ENCODE measurements at places on chromosomes 1 and 21. TPM values are rescaled to one million over a fixed set of nuclear protein-coding genes. Genes with fewer than 3 reads are reported as not detected.

DNA sequence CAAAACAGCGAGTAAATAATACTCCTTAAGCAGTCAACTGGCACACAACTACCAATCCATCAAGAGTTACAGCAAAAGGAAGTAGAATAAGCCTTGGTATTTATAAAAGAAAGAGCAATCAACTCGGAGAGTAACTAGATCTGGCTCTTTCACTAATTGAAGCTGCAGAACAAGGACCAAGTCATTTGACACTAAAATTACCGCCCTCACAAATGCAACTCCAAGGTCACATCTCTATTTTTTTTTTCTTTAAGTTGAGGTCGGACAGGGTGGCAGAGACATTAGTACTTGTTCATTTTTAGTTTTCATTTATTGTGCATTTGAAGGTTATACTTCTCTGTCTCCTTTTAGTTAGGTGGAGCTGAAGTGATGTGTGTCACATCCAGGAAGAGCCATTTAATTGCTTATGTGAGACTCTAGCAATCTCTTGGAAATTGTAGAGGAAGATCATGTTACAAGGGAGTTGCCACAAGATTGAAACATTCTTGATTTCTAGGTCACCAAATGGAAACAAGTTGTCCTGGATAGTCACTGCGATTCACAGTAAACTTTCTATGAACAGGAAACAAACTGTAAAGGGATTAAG, 138.1 kb upstream of the ADAMTS5 start:
- DNase-seq = peak; percentile 52

DNA sequence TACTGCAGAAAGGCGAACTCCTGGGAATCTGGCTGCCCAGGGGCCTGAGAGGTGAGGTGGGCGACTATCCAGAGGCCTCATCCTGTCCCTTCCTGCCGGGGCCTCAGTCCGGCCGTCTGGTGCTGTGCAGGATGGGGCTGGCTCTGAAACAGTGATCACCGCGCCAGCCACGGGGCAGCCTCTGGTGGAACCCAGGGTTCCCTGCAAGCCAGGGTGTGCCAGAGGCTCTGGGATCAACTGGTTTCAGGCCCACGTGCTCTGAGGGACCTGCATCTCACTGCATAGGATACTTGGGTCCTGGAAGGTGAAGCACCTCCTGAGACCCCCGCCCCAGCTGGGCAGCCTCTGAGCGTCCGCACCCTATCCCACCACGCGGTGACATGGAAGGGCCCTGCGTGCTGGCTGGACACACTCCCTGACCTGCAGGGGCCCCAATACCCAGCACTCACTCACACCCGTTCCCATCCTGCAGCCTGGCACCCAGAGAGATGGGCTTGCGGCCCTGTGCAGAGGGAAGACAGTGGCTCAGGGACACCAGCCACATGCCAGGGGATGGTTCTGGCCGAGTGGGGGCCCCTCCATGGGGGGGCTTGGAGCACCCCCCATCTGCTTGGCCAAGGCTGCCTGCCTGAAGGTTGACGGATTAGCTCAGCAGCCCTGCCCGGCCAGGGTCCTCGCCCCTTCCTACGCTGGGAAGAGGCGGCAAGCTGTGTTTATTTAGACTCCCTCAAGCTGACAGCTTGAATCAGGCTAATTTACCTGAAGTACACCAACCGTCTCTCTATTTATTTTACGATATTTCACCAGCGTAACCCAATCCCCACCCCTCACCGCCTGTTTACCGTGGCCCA, 64.3 kb upstream of the TTC34 start:
- no peak for DNase-seq

DNA sequence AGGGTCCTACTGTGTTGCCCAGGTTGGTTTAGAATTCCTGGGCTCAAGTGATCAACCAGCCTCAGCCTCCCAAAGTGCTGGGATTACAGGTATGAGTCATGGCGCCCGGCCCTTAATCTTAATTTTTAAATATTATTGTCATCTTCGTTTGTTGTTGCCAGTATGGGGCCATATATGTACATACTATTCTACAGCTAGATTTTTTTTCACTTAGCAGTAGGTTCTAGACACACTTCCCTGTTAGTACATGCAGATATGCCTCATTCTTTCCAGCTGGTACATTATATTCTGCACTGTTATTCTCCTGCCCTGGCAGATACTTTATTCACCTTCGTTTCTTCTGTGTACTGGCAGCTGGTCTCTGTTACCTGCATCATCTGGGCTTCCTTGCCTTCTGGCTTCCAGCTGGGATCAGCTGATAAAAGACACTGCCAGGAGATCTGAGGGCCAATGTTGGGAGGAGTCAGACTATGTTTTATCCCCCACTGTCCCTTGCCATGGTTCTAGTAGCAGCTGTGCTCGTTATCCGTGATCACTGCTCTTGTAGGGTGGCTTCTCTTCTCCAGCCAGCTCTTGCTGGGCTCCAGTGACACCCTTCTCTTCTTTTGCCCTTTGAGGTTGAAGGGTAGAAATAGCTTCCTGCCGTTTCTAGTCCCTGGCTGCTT, 24.7 kb downstream of the ST3GAL3 start:
- no peak for DNase-seq

GRCh38 chr1:50605186-50605875, 182.1 kb upstream of the DMRTA2 start:
- no peak for DNase-seq

Gene ZNF678
- 15.1 TPM for polyA plus RNA-seq
